ENCODE measurements at places on chromosomes 13 and 19.

- peak; percentile 20 for DNase-seq
These were observed 8.6 kb downstream of the ISOC2 start for GRCh38 chr19:55452749-55453346.

GRCh38 chr13:113364311-113364889 lies 470 bp upstream of the GRTP1 start:
- DNase-seq = no peak

DNA sequence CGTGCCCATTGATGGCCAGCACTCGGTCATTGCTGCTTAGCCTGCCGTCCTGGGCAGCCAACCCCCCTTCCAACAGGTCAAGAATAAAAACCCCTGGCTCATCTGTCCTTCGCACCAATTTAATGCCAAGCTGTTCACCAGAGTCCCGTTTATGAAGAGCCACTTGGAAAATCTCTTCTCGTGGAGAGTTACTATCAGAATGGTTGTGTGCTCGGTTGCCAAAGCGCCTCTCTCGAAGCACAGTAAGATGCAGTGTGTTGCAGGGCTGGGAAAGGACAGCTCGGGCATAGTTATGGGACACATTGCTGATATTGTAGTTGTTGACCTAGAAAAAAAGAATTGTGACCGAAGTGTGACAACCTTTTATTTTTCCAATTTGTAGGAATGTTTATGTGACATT lies 57.9 kb downstream of the LNX2 start:
- no peak for DNase-seq

DNA sequence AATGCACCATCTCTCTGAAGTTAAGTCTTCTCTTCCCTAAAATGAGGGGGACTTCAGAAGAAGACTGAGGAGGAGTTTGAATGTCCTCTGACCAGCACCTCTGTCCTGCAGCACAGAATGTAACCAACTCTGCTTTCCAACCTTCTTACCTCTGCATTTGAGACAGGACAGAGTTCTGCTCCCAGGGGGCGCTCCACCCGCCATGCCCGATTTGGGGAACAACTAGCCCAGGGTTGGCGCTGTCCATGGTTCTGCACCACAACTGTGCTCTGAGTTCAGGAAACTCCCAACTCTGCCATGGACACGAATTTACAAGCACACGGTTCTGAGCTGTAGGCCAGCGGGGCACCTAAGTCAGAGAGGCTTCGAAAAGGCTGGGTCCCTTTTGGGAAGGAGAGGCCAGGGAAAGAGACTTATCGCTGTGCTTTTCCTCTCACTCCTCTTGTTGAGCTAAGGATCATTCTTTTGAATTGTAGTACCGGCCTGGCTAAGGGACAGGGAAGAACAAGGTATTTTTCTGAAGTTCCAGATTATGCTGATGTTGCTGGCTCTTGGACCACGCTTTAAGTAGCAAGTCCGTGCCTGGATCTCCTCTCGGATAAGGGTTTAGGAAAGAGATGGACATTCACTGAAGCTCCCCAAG lies 22.2 kb downstream of the SIGLEC5 start:
- peak; percentile 30 for DNase-seq

DNA sequence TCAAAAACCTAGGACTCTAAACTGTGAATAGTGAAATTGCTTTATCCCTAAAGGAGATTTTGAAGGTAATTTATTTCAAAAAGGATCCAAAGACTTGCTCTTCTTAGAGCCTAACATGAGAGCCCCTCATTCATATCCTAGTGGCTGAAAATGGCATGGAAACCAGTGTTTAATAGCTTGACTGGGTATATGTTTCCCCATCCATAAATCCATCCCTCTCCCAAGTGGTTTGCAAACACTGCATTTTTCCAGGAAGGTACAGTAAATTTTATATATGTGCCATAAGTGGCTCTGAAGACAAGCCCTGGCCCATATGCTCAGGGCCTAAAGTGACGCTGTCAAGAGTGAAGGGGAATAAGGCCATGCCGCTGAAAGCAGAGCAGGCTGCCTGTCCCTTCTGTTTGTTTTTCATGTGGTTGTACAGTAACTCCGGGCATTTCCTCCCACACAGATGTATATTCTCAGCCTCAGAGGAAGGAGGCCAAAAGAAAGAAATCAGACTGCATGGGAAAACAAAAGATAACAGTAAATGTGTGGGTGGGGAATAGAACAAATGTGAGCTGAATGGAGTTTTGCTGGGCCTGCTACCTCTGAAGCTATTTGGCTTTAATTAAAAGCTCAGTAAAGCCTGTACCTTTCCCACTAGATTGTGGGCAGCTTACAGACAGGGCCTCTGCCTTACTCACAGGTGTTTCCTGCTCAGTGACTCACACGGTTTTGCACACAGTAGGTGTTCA lies 181.9 kb downstream of the PCDH9 start:
- DNase-seq = no peak

- peak; percentile 58 for DNase-seq
These were observed 33.1 kb downstream of the CEBPG start for GRCh38 chr19:33406521-33407139.

GRCh38 chr19:29326849-29327840 lies 114.2 kb upstream of the UQCRFS1 start:
- DNase-seq = no peak

- DNase-seq = no peak
These were observed 262.0 kb downstream of the FOXO1 start for GRCh38 chr13:40404407-40404806.

DNA sequence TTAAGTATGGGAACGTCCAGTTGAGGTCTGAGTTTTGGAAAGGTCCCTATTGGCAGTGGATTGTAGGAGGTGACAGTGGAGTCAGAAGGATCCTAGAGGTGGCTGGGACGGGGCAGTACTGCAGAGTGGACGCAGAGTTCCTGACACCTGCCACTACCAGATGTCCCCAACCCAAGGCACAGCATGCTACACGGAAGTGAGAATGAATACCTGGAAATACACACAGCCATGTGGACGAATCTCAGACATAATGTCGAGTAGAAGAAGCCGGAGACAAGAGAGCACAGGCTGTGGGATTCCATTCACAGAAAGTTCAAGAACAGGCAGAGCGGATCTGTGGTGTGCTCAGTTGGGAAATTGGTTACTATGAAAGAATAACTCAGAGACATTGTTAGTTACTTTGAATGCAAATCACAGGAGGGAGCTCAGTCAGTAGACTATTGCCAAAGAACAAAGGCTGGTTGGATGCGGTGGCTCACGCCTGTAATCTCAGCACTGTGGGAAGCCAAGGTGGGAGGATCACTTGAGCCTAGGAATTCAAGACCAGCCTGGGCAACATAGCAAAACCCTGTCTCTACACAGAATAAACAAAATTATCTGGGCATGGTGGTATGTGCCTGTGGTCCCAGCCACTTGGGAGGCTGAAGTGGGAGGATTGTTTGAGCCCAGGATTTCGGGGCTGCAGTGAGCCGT lies 37.4 kb downstream of the RYR1 start:
- no peak for DNase-seq

GRCh38 chr19:44824761-44825160 lies 15.9 kb downstream of the BCAM start:
- no peak for DNase-seq

DNA sequence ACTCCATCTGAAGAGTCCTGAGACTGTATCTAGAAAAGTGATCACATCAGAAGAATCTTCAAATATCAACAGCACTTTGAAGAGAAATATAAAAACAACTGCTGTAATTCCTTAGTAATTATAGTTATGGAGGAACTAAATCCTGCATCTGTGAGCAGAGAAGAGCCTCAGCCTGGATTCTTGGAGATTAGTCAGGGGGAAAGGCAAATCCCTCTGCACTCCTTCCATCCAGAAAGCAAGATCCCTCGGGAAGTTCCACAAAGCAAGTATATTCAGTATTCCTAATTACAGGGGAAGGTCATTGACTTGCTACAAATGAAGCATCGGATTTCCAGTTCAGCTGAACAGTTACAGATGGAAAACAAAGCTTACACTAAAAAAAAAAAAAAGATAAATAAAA lies 256.6 kb upstream of the IPO5 start:
- DNase-seq = no peak

DNA sequence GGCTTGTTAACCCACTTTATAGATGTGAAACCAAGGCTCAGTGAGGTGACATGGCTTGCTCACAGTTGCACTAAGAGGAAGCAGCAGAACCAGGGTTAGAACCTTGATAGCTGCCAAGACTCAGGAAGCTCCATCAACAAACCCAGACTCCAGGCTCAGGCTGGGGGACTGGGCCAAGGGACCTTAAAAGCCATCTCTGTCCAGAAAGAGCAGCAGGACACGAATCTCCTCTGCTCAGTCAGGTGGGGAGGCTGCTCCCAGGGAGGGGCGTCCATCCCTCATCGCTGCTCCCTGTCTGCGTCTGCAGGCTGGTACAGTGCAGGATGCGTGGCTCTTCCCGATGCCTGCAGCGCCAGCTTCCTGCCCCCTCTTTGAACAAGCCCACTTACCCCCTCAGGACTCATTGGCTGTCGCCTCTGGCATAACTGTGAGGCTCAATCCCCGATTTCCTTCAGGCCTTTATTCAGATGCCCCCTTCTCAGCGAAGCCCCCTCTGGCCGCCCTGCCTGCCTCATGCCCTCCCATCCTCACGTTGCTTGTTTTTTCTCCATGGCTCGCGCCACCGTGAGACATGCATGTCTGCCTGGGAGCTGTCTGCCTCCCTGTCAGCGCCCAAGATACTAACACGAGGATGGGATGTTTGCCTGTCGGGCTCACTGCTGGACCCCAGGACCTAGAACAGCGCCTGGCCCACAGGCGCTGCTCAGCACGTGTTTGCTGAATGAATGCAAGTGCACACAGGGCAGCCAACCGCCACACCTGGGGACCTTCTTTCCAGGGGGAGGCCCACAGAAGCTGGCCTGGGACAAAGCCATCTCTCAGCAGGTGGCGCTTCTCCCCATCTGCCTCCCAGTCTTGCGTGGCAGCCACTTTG lies 21.5 kb downstream of the AKT2 start:
- DNase-seq = no peak

DNA sequence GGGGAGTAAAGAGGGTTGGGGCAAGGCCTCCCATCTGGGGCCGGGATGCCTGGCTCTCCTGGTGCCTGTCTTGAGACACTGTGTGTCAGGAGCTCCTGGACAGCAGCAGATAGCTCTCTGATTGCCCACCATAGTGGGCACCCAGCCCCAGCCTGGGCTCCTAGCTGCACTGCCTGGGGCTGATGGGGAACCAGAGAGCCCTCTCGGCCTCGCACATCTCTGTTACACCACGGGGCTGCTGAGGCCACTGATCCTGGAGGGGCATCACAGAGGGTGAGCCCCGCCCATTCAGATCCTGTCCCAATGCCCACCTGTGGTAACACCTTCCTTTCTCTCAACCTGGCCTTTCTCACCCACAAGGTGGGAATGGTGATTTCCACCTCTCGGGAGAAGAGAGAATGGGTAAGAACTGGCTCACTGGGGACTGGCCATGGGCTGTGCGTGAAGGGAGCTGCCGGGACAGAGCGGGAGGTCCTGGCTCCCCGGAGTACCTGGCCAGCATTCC lies 135.9 kb downstream of the URI1 start:
- DNase-seq = no peak

- no peak for DNase-seq
These were observed 174.5 kb downstream of the USP12 start for GRCh38 chr13:26996965-26997752.

DNA sequence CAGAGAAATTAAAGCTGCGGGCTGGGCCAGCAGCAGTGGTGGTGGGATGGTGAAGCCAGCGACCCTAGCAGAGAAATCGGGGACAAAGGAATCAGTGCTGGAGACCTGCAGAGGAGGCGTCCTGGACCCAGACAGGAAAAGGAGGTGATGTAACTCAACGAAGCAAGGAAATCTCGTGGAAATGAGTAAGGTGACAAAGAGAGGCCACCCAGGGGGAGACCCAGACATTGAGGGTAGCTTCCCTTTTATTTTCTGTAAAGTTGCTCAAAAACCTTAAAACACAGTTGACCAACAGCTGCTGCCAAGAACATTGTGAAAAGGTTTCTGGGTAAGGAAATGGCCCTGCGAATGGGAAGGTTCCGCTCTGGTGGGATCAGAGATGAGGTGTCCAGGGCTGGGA lies 13.3 kb upstream of the RETN start:
- DNase-seq = no peak

GRCh38 chr13:32284927-32285632 lies 30.1 kb downstream of the ZAR1L start:
- DNase-seq = no peak

DNA sequence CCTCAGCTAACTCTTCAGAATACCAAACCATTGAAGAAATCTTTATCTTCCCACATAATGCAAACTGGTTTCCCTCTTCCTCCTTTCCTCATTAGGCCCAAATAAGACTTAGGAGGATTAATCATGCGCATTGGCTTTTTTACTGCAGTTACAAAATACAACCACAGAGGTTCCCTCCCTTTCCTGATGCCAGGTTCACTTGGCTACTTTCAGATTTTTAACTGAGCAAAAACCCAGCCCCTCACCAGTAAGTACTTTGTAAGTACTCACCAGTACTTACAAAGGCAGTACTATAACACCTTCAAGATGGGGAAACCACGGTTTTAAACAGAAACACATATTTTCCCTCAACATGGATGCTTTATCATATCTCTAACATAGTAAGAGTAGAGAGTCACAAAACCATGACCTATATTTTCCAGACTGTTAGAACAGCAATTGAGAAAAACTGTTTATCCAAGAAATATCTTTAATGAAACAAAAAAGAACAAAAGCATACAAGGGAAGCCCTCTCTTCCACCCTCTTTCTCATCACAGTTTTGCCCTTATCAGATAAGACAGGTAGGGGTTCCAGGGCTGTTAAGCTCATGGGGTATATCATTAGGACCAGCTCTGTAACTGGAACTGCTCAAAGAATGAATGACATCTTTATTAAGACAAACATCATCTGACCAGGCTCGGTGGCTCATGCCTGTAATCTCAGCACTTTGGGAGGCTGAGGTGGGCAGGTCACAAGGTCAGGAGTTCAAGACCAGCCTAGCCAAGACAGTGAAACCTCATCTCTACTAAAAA lies 12.7 kb downstream of the FOXO1 start:
- no peak for DNase-seq

- DNase-seq = no peak
These were observed 353.8 kb downstream of the ENOX1 start for GRCh38 chr13:43432958-43433357.

- DNase-seq = no peak
These were observed 397.8 kb upstream of the ZNF507 start for GRCh38 chr19:31947436-31948115.

DNA sequence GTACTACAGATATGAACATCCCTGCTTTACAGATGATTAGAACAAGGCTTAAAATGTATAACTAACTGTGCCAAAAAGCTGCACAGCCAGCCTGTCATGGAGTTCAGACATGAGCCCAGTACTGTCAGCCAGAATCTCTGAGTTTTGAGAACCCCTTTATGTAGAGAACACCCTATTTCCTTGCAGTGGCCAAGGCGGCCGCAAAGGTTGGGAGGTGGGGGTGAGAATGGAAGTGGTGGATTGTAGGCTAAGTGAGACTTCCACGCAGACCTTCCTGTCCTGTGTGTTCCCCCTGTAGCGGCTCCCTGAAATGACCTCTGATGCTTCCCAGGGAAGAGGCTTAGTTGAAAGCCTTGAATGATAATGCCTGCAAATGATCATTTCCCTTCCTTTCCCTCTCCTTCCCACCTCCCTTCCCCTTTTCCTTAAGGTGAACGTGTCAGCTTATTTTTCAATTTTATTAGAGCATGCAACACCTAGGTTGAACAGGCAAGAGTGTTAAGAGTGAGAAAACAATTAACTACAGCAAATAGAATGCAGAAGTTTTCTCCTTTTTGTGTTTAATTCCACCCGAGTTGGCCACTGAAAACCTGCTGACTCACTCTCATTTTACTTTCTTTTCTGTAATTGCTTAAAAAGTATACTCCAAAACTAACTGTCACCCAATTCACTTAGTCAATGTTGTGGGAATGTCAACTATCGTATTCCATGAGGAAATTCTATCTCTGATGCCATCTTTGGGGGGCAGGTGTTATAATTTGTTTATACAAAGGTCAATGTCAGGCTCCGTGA lies 167.0 kb upstream of the EDNRB start:
- DNase-seq = no peak

- DNase-seq = no peak
These were observed 523.9 kb downstream of the EFNB2 start for GRCh38 chr13:106011600-106011999.
